ENCODE measurements at places on chromosomes 1 and 21.

- DNase-seq: no peak
Measured at GRCh38 chr1:9296850-9297249, 4.2 kb downstream of the SPSB1 start.

- no peak for DNase-seq
Measured at GRCh38 chr1:1827089-1827848, 49.0 kb upstream of the NADK start.

- DNase-seq: no peak
Measured at GRCh38 chr1:221939607-221940006, 197.7 kb upstream of the DUSP10 start.

DNA sequence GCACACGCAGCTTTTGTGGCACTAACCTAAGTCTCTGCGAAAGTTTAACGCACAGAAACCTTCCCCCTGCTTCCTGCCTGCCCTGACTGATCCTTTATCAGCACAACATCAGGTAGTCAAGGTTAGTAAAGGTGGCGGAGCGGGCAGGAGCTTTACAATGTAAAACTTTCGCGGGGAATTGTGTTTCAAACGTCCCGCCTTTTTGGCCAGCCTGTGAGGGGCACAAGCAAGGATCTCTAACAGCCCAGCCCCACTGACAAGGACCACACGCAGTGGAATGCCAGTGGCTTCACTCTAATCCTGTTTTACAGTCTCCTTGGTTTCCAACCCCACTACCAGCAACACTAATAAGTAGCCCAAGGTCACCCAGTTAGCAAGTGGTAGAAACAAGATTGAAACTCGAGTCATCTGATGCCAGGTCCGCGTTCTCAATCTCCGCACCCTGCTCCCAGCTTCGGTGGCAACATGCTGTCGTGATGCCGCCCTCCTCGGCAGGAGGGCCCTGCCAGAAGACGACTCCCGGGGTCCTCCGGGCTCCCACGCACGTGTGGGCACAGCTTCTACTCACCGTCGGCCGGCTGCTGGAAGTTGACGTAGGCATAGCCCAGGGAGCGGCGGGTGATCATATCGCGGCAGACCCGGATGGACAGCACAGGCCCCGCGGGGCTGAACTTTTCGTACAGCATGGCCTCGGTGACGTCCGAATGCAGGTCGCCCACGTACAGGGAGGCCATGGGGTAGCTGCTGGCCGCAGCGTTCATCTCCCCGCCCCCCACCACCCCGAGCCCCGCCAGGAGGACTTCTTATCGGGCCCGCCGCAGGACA, 1.2 kb downstream of the PABPC4 start:
- peak; percentile 8 for DNase-seq

GRCh38 chr1:35069746-35070145, 9.4 kb upstream of the ZMYM1 start:
- DNase-seq: no peak

- DNase-seq: no peak
Measured at GRCh38 chr1:226086776-226087175, 24.3 kb downstream of the H3-3A start.

DNA sequence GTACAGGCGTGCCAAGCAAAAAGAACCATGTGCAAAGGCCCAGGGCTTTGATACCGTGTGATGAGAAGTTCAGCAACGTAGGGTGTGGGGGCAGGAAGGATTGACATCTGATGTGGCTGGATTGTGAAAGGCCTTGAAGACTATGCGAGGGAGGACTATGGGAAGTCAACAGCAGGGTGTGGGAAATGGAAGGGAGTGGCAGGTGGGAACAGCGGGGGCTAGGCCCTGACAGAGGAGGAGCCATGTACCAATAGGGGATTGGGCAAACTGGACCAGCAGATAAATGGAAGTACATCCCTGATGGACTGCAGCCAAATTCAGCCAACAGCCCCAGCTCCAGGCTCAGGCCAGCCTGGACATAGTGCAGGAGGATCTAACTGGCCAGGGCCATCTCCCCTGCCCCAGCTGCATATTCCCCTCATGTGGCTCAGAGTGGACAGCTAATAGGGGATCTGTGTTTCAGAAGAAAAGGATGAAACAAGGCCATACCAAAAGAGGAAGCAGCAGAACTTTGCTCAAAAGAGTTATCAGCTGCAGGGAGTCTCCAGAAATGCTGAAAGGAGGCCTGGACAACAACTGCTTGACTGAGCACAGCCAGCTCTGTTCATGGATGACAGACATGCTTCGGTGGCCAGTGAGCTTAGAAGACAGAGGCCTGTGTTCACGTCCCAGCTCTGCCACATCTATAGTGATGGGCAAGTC, 140.2 kb upstream of the SGIP1 start:
- no peak for DNase-seq

GRCh38 chr1:151062741-151063371, 2.7 kb downstream of the MLLT11 start:
- DNase-seq: no peak

DNA sequence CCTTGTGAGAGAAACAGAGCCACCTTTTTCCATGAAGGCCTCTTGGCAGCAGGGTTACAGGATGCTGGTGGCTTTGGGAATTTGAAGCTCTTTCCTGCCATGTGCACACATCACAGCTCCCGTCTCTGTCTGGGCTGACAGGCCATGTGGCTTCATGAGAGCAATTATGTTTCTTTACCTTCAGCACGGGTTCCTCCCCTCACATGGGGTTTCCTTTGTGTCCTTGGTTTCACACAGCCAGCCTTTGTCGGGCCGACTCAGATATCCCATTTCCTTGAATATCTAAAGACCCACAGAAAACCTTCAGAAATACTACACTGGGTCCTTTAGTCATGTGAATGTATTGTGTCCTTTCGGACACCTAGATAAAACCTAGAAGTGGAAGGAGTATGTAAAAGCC, 7.1 kb downstream of the CLIC6 start:
- DNase-seq: no peak

DNA sequence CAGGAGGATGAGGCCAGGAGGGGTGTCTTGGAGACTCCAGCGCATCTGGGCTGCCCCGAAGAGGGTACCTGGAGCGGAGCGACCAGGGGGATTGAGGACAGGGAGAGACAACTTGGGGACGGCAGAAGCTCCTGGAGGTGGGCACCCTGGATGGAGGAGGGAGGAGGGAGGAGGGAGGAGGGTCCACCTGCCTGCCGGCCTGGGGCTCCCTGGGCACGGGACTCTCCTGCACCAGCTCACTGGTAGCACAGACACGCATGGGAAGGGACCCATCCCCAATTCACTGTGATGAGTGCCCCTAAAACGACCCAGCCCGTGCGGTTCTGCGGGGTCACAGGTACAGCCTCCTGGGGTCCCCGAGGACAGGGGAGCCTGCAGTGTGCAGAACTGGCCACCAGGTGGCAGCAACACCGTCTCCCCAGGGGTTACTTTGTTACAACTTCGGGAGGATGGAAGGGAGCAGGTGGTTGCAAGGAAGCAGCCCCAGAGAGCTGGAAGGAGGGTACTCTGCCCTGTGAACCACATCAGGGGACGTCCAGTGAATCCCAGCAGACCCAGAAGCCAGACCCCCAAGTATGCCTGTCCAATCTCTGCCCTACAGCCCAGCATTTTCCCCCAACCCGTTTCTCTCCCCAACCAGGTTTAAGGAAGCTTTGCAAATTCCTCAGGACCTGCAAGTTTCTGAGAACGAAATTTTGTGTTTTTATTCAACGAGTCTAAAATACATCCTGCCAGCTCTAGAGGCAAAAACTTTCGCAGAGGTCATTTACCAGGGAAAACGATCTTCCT, 482.4 kb downstream of the NPHP4 start:
- peak; percentile 56 for DNase-seq

- no peak for DNase-seq
Measured at GRCh38 chr1:244214009-244214967, 163.2 kb downstream of the ZBTB18 start.

DNA sequence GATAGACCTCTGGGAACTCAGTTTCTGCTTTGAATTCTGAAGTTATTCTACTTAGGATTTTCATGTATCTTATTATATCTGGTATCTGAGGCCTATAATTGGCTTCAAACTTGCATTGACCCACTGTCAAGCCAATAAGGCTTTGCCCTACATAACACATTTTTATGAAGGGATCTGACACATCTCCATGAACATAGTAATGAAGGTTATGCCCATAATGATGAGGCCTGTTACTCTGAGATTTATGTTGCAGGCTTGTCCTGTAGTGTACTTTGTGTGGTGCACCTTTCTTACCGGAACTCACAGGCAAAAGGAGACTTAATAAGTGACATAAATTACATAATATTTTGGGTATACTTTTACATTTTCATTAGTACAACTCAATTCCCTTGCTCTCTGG, 14.1 kb downstream of the RGL1 start:
- no peak for DNase-seq

DNA sequence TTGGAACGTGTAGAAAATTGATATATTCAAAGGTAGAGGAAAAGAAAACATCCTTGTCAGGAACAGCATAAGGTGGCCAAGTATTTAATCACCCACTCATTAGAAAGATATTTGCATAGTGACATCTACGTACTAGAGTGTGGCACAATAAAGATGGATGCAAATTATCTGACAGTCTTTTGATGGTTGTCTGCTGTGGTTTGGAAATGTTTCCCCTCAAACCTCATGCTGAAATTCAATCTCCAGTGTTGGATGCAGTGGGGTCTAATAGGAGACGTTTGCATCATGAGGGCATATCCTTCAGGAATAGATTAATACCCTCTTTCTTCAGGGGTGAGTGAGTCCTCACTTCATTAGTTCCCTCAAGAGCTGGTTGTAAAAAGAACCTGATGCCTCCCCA, 34.1 kb upstream of the RUNX1 start:
- DNase-seq: no peak

DNA sequence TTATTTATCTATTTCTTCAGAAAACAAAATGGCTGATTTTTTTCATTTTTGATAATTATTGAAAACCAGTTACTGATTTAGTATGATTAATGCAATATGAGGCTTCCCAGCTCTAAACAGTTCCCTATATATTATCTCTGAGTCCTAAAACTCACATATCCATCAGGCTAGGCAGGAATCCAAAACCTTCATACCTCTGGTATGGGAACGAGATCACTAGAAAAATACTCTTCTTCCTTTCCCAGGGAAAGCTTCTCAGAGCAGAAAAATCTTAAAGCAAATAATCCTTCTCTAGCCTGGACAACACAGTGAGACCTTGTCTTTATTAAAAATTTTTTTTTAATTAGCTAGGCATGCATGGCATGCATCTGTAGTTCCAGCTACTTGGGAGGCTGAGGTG, 42.5 kb downstream of the KDM5B start:
- DNase-seq: no peak

GRCh38 chr1:107158991-107159390, 18.2 kb downstream of the NTNG1 start:
- no peak for DNase-seq

GRCh38 chr1:154178911-154179811, 12.7 kb downstream of the TPM3 start:
- no peak for DNase-seq

- DNase-seq: no peak
Measured at GRCh38 chr1:212129781-212130180, 94.2 kb downstream of the DTL start.

GRCh38 chr1:158035014-158035413, 41.6 kb downstream of the KIRREL1 start:
- DNase-seq: no peak

DNA sequence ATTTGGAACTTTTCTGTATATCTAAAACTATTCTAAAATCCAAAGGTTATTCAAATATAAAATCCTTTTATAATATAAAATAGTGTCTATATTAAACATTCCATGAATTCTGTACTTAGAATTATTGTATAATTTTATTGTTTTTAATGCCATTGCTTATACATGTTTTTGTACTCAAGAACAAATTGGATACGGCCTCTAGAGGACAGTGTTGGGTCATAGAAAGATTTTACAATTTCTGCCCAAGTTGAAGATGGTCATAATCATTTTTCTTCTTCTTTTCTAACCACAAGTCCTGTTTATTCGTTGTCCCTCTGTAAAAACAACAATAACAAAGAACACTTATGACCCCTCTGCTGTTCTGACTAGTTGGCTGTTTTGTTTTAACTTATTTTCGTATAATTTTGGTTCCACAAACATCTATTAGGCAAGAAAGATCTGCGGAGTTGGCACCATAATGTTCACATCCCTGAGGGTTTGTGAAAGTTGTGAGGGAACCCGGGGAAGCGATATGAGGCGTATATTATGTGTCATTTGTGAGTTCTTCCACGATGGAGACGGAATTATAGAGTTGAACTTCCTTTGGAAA, 75.7 kb upstream of the KIF26B start:
- no peak for DNase-seq

DNA sequence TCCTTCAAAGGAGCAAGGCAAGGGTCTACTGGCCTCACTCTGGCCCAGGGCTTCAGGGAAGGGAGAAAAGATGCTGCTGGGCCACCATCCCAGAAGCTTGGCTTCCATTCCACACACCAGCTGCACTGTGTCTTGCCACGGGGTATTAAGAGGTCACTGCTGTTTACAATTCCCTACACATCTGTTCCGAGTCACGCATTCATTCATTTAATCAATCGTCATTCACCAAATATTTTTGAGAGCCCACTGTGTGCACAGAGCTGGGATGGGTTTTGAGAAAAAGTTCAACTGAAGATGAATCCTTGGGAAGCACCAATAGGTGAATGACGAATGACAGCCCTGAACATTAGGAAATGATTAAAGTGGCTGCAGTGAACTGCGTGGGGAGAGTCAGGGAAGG, 101.7 kb downstream of the NAV1 start:
- DNase-seq: no peak

DNA sequence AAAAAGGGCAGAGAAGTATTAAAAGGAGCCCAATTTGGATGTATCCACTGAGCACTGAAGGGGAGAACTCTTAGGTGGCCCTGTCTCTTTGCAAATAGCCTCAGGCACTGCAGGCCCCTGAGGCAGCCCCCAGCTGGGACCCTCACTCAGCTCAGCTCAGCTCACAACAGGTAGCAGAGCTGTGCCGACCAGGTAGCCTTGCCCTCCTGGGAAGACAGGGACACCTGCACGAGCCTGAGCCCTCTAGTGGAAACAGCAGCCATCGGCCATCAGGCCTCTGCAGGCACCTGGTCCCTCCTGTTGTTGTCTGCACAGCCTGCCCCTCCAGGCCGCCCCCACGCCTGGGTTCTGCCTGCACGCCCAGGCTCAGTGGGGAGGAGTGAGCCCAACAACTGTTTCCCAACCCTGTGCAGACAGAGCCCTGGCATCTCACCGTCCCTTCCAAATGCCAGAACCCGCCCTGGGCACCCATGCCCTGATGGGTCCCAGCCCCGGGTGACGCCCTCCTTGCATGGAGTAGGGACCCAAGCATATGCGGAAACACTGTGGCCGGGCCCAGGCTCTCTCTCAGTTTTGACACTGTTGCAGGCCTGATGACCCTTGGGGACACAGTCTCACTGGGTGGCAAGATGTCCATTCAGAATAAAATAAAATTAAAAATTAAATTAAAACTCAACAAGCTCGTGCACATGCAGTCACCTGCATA, 60.0 kb upstream of the AJAP1 start:
- no peak for DNase-seq

DNA sequence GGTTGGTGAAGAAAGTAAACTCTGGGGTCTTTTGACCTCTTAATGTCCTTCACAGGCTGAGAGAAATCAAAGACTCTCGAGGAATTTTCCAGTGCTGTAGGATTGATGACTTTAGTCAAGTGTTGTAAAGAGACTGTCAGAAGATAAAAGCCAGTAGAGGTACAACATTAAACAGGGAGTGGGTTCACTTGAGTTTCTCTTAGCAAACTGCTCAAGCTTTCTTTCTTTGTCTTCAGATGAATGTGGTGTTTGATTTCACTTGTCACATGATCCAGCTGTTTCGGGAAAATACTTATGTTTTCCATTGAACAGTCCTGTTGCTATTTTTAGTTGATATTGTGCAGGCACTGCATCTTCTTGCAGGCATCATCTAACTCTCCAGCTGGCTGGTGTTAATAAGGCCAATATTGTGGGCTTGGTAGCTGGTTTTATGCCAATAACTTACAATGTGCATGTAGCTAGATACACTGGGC, 45.6 kb downstream of the XCL2 start:
- DNase-seq: no peak
